ENCODE measurements at places on chromosomes 11 and 22.

GRCh38 chr11:30395751-30396150 lies 72.8 kb downstream of the ARL14EP start:
- DNase-seq, result no peak

DNA sequence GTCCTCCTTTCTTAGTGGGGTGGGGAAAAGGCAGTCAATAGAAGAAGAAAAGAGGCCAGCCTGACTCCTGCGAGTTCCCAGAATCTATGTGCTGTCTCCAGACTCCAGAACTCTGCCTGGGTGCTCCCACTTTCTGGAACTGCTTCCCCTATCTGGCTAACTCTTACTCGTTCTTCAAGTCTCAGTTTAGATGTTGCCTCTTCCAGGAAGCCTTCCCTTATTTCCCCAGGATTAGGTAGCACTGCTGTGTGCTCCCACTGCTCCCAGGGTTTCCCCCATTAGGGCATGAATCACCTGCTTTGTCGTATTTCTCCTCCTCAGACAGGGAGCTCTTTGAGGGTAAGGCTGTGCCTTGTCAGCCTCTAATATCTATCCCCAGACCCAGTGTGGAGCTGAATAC lies 17.5 kb upstream of the SYT7 start:
- no peak for DNase-seq

DNA sequence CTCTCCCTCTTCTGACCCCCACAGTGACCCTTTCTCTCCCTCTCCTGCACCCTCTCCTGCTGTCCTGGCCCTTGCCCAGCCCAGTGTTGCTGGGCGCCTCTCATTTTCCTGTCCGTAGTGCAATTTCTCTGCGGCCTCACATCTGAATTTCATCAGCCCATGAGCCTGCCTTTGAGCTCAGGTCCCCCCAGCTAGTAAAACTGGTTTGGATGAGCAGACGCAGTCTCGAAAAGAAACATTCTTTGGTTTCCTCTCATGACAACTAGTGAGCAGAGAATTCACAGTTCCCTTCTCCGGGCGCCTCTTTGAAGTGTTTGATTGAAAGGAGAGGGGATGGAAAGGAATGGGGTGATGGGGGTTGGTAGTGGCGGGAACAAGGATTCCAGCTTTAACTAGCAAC lies 126.0 kb upstream of the CADM1 start:
- DNase-seq, result no peak

- DNase-seq, result no peak
Measured at GRCh38 chr11:102497061-102497460, 33.5 kb downstream of the MMP7 start.

DNA sequence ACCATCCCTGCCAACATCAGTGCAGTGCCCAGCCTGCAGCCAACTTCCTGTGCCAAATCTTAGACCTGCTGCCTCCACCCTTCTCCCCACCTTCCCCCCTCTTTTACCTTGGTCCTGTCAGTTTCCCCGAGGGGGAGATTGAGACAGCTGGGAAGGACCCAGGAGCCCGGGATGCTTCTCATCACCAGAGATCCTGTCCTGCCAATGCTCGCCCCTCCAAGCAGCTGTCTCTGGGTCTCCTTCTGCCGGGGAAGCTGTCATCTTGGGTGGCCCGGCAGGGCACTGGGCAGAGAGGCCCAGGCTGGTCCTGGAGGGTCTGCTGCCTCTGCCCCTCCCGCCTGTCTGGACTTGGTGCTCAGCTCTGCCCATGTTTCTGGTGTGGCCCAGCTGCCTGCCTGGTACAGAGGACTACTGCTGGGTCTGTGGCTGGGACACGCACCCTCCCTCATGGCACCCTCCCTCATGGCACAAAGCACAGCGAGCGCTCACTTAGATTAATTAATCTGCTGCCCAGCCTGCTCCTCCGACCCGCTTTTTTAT lies 60.4 kb upstream of the THY1 start:
- DNase-seq, result no peak

- DNase-seq, result no peak
Measured at GRCh38 chr11:128678024-128678423, 15.8 kb upstream of the FLI1 start.

DNA sequence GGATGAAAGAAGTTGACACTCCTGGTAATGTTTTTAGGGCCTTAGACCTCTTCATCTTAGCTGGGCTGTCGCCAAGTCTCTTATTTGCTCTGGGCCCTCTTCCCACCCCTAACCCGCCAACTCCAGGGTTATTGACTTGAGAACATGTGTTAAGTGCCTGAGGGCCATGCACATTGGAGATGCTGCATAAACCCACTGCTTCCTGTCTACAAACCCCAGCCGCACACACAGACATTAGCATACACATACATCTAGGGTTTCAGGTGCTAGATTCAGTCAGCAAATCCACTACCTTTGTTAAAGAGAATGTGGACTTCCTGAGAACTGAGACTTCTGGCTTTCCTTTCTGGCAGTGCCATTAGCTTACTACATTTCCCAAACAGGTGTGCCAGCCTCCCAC lies 817 bp downstream of the PANX3 start:
- DNase-seq, result no peak

DNA sequence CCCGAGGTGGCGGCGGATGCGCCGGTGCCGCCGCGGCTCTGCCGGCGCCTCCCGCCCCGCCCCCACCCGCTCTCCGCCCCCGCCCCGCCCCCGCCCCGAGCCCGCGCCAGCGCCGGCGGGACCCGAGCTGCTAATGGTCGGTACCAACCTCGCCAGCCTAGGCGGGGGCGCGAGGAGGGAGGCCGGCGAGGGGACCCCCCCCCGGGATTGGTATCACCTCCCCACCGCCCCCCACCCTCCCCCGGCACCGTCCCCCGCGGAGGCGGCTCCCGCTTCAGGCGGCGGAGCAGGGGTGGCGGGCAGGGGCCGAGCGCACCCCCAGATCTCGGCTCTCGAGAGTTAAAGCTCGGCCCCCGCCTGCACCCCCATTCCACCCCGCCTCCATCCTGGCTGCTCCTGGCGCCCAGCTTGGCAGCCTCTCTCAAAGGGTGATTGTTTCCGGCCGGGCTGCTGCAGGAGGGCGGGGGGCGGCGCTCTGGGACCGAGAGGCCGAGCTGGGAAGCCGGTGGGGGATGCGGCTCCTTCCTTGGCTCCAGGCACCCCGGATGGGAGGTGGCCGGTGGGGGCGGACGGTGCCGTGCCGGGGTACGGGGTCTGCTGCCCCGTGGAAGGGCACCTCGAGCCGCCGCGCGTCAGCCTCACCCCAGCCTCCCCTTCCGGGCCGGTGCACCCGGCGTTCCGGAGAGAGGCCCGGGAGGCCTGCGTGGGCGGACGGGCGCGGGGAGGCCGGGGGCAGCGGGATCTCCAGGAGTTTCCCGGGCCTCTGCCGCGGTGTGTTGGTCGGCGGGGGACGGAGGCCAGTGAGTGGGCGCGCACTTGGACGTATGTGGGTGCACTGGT lies at the start of gene B3GAT1:
Gene B3GAT1 (minus strand): TSS at position 40 of the 840 bp plus-strand sequence. CDS start 24,583 bp downstream, outside the sequence.
- no peak for DNase-seq

Measured in stimulated activated CD4-positive, alpha-beta T cell treated with anti-CD3 and anti-CD28 coated beads, Interleukin-1b, Interleukin-23, amount 100 ng/mL, for 24 hours (primary cell).